Natural killer cell treated with Interleukin-12 subunit alpha and Interleukin-12 subunit beta and Interleukin-15 and Interleukin-18, amount 100 ng/mL, for 72 hours (primary cell): ENCODE measurements at places on chromosomes 3 and 15. TPM values are rescaled to one million over a fixed set of nuclear protein-coding genes. Genes with fewer than 3 reads are reported as not detected.

B3GNT5 gene
- 1.0 TPM for total RNA-seq

NOX5 gene
- total RNA-seq, result not detected

DNA sequence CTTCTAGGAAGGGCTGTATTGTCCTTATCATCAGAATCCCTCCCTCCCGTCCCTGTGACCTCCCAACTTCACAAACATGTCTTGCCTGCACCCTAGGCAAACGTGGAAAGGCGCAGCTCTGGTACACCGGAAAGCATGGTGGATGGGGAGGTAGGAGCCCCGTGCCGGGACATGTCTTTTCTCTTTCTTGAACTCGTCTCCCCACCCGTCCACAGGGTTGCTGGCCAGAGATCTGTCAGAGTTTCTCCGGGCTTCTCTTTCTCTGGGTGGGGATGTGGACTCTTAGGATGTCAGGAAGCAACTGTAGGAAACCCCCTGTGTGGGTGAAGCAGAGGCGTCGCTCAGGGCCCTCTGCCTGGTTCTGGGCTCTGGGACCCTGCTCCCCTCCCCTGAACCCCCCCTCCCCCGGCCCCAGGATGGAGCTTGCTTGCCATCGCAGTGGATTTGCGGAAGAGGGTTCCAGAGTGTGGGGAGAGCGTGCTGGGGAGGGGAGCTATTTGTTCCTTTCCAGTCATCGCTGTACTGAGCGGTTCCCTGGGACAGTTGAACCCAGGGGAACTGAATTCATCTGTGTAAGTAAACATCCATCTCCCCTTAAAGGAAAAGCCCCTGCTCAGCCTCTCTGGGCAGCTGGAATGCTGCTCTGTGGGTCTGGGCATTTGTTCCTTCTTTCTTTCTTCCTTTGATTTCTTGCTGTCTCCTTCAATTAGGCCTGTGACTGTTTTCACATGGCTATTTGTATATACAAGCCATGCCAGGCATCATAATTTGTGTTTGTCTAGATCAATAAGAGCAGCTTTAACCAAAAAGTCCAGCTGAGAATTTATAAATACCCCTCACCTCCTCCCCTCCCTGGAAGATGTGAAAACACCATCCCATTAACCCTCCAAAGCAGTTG lies 72.8 kb downstream of the SMAD3 start:
- no peaks in the 10 kb centered on the region for H3K27me3 ChIP-seq
- peak overlapping the region; percentile 28 for H3K4me3 ChIP-seq
- peak overlapping the region; percentile 99 for H3K27ac ChIP-seq
- peaks cover 67% of the 10 kb centered on the region for H3K4me1 ChIP-seq
- no peak for DNase-seq

GRCh38 chr15:65377976-65378366 lies at the start of gene IGDCC3:
IGDCC3 (minus strand) TSS chr15:65378002; CDS start chr15:65377788, 214 bp downstream.
- no peak within 1 kb of the TSS for H3K27ac ChIP-seq
- no peak for DNase-seq
- H3K36me3 ChIP-seq, result no peaks in the 10 kb centered on the region
- H3K4me1 ChIP-seq, result peaks cover 15% of the 10 kb centered on the region
- peaks cover 60% of the 10 kb centered on the region for H3K27me3 ChIP-seq

CXCR6 gene
- total RNA-seq, result 4.0 TPM

GRCh38 chr3:11671648-11672100 lies 28.0 kb upstream of the VGLL4 start:
- H3K27me3 ChIP-seq, result no peaks in the 10 kb centered on the region
- H3K27ac ChIP-seq, result no peak overlapping the region
- no peak overlapping the region for H3K4me3 ChIP-seq
- no peak for DNase-seq
- peaks cover 2% of the 10 kb centered on the region for H3K4me1 ChIP-seq

- no peak for DNase-seq
- H3K27ac ChIP-seq, result no peak overlapping the region
- H3K4me3 ChIP-seq, result no peak overlapping the region
- no peaks in the 10 kb centered on the region for H3K4me1 ChIP-seq
- H3K27me3 ChIP-seq, result no peaks in the 10 kb centered on the region
Measured at GRCh38 chr3:148202386-148202785, 495.3 kb upstream of the AGTR1 start.

GOLGA8B gene
- total RNA-seq, result 234 TPM

GRCh38 chr15:33242669-33243191 lies 48.2 kb upstream of the FMN1 start:
- H3K27me3 ChIP-seq, result peaks cover 5% of the 10 kb centered on the region
- no peak overlapping the region for H3K4me3 ChIP-seq
- no peaks in the 10 kb centered on the region for H3K36me3 ChIP-seq
- no peak overlapping the region for H3K27ac ChIP-seq
- DNase-seq, result no peak
- H3K4me1 ChIP-seq, result no peaks in the 10 kb centered on the region

GRAMD2A gene
- total RNA-seq, result not detected

- H3K4me3 ChIP-seq, result no peak overlapping the region
- no peak overlapping the region for H3K27ac ChIP-seq
- DNase-seq, result no peak
- H3K36me3 ChIP-seq, result peaks cover 20% of the 10 kb centered on the region
- H3K27me3 ChIP-seq, result no peaks in the 10 kb centered on the region
Measured at GRCh38 chr3:105970283-105970682, 101.5 kb upstream of the CBLB start.

GRCh38 chr3:120753810-120754209 lies 11.3 kb downstream of the GTF2E1 start:
- no peak overlapping the region for H3K4me3 ChIP-seq
- no peaks in the 10 kb centered on the region for H3K27me3 ChIP-seq
- no peak for DNase-seq
- peak overlapping the region; percentile 56 for H3K27ac ChIP-seq
- peaks cover 10% of the 10 kb centered on the region for H3K36me3 ChIP-seq

GRCh38 chr3:193943200-193943599 lies 192.7 kb upstream of the HES1 start:
- no peaks in the 10 kb centered on the region for H3K4me1 ChIP-seq
- H3K4me3 ChIP-seq, result no peak overlapping the region
- H3K36me3 ChIP-seq, result no peaks in the 10 kb centered on the region
- H3K27ac ChIP-seq, result no peak overlapping the region
- peaks cover 21% of the 10 kb centered on the region for H3K27me3 ChIP-seq

DNA sequence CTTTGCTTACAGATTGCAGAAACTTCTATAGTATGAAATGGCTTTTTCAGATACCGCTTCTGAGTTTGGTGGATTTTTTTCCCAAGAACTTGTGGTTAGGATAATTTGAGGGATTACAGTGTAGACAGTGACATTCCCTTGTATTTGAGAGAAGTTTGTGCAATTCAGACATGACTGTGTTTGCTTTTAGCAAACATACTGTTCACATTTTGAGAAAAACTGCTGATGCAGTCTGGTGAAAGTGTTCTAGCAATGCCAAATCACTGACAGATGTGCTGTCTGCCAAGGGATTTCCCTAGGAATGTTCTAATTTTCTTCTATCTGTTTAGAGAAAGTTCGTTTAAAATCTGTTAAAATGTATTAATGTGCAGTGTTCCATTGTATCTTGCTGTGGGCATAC lies 652.6 kb downstream of the FHIT start:
- no peaks in the 10 kb centered on the region for H3K27me3 ChIP-seq
- H3K27ac ChIP-seq, result no peak overlapping the region
- peaks cover 8% of the 10 kb centered on the region for H3K4me1 ChIP-seq
- H3K4me3 ChIP-seq, result no peak overlapping the region
- no peaks in the 10 kb centered on the region for H3K36me3 ChIP-seq

- no peak for DNase-seq
- H3K27ac ChIP-seq, result no peak overlapping the region
- no peak overlapping the region for H3K4me3 ChIP-seq
- H3K36me3 ChIP-seq, result no peaks in the 10 kb centered on the region
Measured at GRCh38 chr15:99139276-99139675, 34.4 kb downstream of the SYNM start.

DNA sequence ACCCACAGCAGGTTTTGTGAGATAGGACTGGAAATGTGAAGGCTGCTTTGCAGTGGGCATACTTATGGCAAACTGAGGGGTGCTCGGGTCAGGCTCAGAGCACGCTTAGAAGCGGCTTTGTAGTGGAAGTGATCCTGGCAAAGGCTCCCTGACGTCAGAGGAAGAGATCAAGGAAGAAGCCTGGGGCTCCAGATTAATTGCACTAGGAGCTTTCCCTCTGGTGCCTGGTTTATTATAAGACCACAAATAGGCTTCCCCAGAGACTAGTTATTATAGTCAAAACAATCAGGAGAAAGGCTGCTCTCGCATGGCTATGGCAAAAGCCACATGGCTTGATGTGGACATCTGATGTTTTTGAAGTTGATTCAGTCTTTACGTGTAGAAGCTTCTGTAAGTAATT lies 515.1 kb downstream of the GABRG3 start:
- no peak for DNase-seq
- no peaks in the 10 kb centered on the region for H3K4me1 ChIP-seq
- H3K36me3 ChIP-seq, result no peaks in the 10 kb centered on the region
- no peaks in the 10 kb centered on the region for H3K27me3 ChIP-seq

- H3K36me3 ChIP-seq, result no peaks in the 10 kb centered on the region
- no peaks in the 10 kb centered on the region for H3K4me1 ChIP-seq
- H3K27me3 ChIP-seq, result no peaks in the 10 kb centered on the region
- no peak overlapping the region for H3K4me3 ChIP-seq
- H3K27ac ChIP-seq, result no peak overlapping the region
Measured at GRCh38 chr3:78644847-78645246, 1123.0 kb downstream of the ROBO1 start.

GRCh38 chr3:15303728-15304127 lies 28.7 kb downstream of the SH3BP5 start:
- H3K4me1 ChIP-seq, result peaks cover 57% of the 10 kb centered on the region
- peak overlapping the region; percentile 91 for H3K4me3 ChIP-seq
- peak; percentile 6 for DNase-seq
- no peaks in the 10 kb centered on the region for H3K27me3 ChIP-seq
- peak overlapping the region; percentile 95 for H3K27ac ChIP-seq

ZBTB38 gene
- 24.5 TPM for total RNA-seq

DNA sequence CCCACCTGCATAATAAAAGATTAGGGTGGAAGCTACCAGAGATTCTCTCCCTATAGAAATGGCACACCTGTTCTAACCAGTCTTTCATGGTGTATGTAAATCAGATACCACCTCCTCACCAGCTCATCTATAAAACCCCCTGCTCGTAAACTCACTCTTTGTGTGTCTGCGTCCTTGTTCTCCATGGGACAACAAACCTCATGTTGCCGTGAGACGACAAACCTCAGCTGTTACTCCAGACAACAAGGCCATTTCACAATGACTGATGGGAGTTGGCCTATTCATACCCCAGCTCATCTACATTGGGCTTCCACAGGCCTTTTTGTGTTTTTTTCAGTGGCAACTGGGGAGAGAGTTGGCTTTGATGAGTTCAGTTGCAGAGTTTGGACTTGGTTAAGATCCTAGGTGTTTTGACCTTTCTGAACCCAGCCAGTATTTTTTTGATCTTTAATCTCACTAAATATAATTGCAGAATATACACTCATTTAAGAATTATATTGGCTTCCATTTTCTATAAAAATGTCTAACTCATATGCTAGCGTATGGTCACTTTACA lies 96.6 kb upstream of the LRIG1 start:
- peaks cover 28% of the 10 kb centered on the region for H3K27me3 ChIP-seq
- no peak overlapping the region for H3K27ac ChIP-seq
- no peak for DNase-seq
- no peaks in the 10 kb centered on the region for H3K36me3 ChIP-seq
- no peak overlapping the region for H3K4me3 ChIP-seq

TARS3 gene
- total RNA-seq, result 9.1 TPM

DNA sequence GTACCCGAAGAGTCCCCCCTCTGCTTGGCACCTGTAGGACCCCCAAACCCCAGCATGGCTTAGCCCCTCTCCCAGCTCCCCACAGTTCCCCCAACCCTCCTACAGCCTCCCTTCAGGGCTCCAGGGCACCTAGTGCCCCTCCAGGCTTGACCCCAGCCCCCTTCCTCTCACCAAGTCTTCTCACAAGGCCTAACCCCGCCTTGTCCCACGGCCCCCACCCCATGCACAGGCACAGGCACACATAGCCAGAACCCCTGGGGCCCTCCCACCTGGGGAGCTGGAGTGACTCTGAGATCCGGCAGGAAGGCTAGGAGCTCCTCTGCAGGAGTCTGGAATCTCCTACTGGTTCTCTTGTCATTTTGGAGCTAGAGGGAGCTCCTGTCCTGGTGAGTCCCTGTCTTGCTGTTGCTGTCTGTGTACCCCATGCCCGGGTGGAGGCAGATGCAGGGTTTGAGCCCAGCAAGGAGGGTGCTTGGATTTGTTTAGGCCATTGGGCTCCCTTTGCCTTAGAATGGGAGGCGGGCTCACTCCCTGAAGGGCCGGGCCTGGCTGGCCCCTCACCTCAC lies 39.6 kb downstream of the KLF13 start:
- peak overlapping the region; percentile 89 for H3K4me3 ChIP-seq
- DNase-seq, result no peak
- no peaks in the 10 kb centered on the region for H3K27me3 ChIP-seq
- peaks cover 93% of the 10 kb centered on the region for H3K4me1 ChIP-seq
- peaks cover 7% of the 10 kb centered on the region for H3K36me3 ChIP-seq

GRCh38 chr15:40845511-40846284 lies 1.9 kb downstream of the SPINT1 start:
- peaks cover 6% of the 10 kb centered on the region for H3K4me1 ChIP-seq
- DNase-seq, result peak; percentile 45
- H3K27ac ChIP-seq, result no peak overlapping the region
- no peaks in the 10 kb centered on the region for H3K36me3 ChIP-seq
- H3K4me3 ChIP-seq, result no peak overlapping the region
- H3K27me3 ChIP-seq, result peaks cover 7% of the 10 kb centered on the region

DNA sequence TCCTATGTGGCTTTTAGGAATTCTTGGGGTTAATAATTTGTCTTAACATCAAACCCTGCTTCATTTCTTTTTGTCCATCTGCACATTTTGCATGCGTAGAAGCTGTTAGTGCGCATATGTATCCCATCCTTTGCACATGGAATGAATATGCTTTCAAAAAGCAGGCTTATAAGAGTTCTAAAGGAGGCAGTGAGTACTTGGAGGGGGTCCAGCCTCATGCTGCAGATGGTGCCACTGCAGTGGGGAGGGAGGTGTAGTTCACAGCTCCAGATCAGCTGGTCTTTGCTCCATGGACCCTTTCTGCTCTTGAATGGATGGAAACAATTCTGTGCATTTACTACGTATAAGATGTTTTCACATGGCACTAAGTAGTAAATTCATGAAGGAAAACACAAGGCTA lies 20.7 kb upstream of the SSR3 start:
- H3K27ac ChIP-seq, result no peak overlapping the region
- H3K36me3 ChIP-seq, result no peaks in the 10 kb centered on the region
- no peaks in the 10 kb centered on the region for H3K4me1 ChIP-seq
- H3K4me3 ChIP-seq, result no peak overlapping the region
- H3K27me3 ChIP-seq, result peaks cover 31% of the 10 kb centered on the region
- no peak for DNase-seq
